Activated naive CD4-positive, alpha-beta T cell treated with anti-CD3 and anti-CD28 coated beads, Interleukin-2, amount 50 U/mL, for 16 hours (primary cell): ENCODE measurements at places on chromosomes 13 and 19.

- DNase-seq: no peak
Observed at GRCh38 chr13:102913914-102914313, 68.1 kb downstream of the ERCC5 start.

DNA sequence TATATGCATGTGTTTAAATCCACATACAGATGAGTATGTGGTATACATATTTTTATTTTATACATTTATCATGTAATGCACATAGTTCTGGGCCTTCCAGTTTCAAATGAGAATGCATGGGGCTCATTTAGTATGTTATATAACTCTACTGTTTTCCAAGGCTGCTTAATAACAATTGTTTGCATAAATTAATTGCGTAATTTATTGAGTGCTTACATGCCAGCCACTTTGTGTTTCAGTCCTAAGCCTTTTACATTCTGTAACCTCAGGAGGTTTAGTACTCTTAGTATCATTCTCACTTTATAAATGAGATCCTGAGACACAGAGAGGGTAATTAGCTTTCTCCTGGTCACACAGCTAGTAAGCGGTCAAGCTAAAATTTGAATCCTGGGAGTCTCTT is 16.7 kb upstream of the CACNG8 start:
- DNase-seq: no peak

GRCh38 chr13:56187331-56187730 is 953.4 kb upstream of the PRR20A start:
- no peak for DNase-seq

DNA sequence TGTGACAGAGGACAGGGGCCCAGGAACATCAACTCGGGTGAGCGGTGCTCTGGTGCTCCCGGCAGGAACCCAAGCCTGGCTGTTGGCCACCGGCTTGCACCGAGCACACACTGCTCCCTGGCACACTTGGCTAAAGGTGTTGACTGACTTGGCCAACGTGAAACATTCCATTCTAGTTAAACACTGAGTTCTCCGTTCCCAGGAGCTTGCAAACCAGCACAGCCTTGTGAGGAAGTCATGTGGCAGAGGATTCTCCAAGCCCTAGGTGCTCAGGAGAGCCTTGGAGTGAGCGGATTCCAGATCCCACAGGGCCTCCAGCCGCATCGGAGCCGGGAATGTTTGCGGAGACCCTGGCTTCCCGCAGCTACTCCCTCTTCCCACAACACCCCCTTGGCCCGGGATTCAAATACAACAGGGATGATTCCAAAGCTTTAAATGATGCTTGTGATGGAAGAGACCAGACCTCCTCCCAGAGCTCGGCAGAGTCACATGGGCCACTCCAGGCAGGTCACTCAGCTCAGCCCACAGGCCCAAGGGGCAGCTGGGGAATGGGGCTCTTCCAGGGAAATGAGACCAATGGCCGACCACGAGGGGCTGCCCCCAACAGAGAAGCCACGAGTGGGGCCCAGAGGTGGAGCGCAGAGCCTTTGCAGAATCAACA is 2.9 kb downstream of the C13orf46 start:
- DNase-seq: no peak

DNA sequence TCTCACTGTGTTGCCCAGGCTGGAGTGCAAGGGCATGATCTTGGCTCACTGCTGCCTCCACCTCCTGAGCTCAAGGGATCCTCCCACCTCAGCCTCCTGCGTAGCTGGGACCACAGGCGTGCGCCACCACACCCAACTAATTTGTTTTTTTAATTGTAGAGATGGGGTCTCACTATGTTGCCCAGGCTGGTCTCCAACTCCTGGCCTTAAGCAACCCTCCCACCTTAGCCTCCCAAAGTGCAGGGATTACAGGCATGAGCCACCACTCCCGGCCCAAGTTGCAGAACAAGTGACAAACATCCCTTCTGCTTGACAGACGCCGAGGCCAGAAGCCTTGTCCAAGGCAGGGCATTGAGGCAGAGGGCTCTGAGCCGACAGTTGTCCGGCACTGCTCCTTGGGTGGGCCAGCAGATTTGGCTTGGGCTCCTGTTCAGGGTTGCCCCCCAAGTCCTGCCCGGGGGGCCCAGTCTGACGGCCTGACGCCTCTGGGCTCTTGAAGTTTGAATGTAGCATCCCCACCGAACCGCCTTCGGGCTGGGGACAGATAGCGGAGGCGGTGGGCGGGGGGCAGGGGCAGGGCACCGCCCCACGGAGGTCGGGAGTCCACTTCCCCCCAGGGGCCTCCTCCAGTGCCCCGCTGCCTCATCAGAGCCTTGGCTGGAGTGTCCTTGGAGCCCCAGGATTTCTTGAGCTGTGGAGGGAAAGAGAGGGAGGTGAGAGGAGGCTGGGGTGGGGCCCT is 5.7 kb upstream of the SPACA4 start:
- DNase-seq: no peak

DNA sequence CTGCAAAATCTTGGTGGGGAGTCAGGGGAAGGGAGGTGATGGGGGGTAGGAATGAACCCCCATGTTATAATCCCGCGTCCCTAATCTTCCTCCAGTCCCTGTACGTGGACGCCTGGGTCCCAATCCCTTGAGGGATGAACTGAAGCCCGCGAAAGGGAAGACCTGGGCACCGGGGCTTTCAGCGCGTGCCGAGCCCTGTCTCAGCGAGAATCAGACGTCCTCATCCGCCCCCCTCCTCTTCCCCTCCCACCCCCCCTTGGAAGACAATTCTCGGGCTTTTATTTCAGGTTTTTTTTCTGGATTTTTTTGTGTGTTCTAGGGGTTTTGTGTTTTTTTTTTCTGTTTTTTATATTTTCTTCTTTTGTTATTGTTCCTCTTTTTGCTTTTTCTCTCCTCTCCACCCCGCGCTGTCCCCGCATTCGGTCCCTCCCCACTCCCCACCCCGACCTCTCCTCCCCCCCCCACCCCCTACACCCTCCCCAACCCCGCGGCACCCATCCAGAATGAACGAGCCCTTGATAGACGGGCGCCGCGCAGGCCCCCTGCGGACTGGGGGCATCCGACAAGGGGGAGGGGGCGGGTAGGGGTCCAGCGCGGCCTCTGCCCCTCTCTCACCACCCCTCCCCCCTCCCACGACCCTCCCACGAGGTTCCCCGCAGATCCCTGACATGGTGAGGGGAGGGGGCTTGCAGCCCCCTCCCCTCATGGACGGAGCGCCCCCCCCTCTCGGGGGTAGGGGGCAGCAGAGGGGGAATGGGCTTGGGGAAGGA is 10.3 kb downstream of the C19orf81 start:
- DNase-seq: no peak
